SIG-M5 (cell line): ENCODE measurements at places on chromosomes 5 and 9.
A peak's percentile ranks its signal among the peaks of the same experiment; 100 is the strongest.

- no peak for DNase-seq
These were observed 92.9 kb upstream of the MAST4 start for GRCh38 chr5:66503203-66503789.

- no peak for DNase-seq
These were observed 84.1 kb downstream of the FEM1C start for GRCh38 chr5:115460472-115460871.

DNA sequence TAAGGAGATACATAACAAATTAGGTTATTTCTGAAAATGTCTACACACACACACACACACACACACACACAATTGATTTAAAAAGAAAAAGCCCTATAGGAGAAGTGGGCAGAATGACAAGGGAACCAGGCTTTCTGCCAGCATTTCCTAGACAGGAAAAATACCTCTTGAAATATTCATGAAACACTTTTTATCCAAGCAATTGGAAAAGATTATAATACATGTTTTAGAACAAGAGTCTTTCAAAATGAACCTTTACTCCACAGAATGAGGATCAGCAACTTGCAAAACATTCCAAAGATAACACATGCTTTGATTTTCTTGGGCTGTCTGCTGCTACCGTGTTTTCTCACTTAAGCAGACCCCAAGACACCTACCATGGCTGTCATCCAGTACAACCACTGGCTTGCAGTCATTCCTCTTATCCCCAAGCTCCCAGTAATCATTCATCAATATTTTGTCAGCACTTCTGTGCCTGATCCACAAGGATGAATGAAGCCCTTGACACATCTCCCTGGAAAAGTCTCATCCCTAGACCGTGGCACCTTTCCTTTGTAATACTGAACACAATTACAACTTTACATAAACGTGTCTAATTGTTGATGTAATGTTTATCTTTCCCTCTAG lies 717.1 kb upstream of the ZNF608 start:
- no peak for DNase-seq

DNA sequence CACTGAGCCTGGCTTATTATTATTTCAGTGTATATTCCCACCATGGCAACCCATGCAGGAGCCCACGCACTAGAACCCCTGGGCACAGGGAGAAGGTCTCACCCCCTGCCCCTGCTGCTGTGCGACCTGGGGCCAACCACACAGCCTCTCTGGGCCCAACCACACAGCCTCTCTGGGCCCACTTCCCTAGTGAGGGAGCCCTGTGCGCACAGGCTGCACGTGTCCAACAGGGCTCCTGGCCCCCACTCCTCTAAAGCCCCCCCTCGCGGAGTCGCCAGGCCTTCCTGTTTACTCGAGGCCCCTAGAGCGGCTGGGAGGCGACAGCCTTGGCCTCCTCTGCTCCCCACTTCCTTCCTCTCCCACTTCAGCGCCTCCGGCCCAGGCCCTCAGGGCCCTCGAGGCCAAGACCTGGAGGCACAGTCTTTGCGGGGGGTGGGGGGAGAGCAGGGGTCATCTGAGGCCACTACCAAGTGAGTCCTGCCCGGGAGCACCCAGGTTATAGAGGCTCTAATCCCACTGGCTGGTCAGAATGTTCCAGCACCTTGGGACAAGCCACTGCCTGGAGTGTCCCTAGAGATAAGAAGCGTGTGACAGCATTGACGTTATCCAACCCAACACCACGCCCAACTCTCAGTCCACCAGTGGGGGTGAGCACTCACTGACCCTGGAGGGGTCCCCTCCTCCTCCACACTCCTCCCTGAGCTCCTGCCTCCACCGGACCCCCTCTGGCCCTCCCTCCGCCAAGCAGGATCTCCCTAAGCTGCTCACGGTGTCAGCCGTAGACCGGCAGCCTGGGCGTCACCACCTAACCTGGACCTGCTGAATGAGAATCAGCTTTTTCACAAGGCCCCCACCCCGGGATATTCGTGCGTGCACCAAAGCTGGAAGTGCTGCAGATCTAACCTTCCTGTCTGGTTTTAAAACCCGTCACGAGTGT lies 7.9 kb upstream of the ENG start:
- no peak for DNase-seq

GRCh38 chr5:86546582-86546981 lies 71.2 kb upstream of the COX7C start:
- DNase-seq = no peak

- no peak for DNase-seq
These were observed 28.8 kb downstream of the GARNL3 start for GRCh38 chr9:127293328-127293727.

- no peak for DNase-seq
These were observed 170.3 kb downstream of the PDZD2 start for GRCh38 chr5:31809050-31809870.

DNA sequence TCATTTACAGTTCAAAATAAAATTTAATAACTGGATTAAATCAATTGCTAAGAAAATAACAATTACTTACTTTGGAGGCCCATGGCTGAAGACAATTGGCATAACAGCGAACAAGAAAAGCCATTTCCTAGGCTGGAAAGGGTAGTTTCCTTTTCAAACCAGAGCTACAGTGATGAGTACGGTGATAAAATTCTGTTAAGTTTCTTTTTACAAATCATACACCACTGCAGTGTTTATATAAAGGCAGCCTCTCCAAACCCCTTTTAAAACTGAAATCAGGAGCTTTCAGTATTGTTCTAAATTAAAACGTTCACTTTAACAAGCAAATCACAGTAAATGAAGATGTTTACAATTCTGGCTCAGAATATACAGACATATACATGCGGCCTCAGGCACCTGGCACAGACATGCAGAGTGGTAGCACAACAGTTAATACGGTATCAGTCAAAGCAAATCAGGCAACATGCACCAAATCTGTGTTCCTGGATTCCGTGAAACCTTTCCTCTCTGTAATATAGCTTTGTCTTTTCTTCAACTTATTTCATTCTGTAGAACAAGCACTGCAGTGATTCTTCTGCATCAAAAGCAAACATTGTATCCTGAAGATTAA lies 102.9 kb downstream of the RAPGEF6 start:
- no peak for DNase-seq

- no peak for DNase-seq
These were observed at the start of gene TPM2 for GRCh38 chr9:35689542-35690293. Gene TPM2 (minus strand): TSS chr9:35689925. CDS start chr9:35689817, 108 bp downstream.

DNA sequence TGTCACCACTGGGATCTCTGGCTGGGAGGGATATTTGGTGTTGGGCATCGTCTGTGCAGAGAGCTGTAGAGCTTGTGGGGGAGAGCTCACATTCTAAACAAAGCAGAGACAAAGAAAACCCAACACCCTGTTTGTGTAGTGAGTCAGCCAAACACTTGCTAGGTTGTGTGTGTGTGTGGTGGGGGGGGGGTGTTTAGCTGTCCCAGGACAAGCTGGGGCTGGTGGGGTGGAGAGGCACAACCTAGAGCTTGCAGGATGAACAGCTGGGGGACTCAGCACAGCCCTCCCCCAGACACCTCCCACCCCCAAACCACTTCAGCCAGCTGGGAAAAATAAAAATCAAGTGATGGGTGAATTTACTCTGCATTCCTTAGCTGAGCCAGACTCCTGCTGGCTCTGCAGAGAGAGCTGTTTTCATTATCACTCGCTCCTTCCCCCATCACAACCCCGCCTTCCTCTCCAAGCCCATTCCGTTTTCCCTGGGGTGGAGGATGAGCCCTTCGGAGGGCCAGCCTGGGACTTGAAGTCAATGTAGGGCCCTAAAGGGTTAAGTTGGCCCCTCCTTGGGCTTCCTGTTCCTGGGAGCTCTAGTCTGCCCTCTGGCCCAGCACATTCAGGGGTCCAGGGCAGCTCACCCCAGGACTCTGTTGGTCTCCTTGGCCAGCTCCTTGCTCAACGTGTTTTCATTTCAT lies 2.6 kb downstream of the OLFML2A start:
- DNase-seq = no peak

DNA sequence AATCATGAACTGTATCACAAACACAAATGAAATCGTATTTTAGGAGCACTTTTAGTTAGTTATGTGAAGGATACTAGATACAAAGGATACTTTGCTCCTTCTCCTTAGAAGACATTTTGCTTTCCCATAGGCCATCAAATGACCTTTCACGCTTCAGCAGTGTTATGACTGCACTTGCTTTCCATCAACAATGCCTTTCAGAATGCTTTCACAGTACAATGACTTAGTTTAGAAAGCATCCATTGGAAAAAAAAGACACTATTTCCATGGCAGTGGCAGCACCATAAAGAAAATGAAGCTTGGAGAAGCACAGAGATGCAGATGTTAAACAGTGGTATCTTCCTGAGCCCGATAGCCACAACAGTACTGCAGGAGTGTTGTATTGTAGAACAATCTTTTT lies 203.9 kb downstream of the PCSK1 start:
- DNase-seq = no peak

- DNase-seq = no peak
These were observed 15.9 kb upstream of the RPL26L1 start for GRCh38 chr5:172943283-172943841.

DNA sequence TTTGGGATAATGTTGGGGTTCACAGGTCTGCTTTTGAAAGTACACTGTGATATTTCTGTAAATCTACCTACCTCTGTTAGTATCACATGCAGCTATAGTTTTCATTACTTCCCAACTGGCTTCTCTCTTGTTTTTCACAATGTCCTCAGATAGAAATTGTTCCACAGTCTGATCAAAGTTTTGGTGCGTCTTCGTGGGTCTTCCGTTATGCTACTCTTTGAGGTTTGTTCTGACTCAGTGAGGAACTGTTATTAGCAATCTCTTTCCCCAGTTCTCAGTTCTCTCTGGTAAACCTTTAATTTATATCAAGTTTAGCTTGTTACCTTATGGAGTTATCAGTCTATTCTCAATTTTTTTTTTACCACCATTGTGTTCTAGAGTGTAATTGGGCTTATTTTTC lies 2061.2 kb upstream of the CDH9 start:
- DNase-seq = no peak

- no peak for DNase-seq
These were observed 324.4 kb upstream of the MPDZ start for GRCh38 chr9:13603921-13604320.

- no peak for DNase-seq
These were observed 152.7 kb upstream of the DAB2 start for GRCh38 chr5:39577529-39577928.

GRCh38 chr5:75964008-75964407 lies 119.2 kb upstream of the SV2C start:
- peak; percentile 11 for DNase-seq

DNA sequence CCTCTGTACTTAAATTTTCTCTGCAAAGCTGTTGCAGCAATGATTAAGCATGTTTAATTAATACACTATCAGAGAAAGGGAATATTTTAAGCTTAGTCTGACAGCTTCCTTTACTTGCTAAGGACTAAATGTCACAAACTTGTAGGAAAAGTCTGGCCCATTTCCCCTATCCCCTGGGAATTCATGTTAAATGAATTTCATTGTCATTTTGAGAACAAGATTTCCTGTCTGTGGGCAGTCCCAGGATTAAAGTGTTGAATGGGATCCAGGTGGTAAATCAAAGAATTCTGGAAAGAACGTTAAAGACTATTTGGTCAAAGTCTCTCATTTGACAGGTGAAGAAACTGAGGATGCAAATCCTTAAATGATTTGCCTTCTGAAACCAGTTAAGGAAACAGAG lies 214.8 kb downstream of the MPDZ start:
- DNase-seq = no peak

DNA sequence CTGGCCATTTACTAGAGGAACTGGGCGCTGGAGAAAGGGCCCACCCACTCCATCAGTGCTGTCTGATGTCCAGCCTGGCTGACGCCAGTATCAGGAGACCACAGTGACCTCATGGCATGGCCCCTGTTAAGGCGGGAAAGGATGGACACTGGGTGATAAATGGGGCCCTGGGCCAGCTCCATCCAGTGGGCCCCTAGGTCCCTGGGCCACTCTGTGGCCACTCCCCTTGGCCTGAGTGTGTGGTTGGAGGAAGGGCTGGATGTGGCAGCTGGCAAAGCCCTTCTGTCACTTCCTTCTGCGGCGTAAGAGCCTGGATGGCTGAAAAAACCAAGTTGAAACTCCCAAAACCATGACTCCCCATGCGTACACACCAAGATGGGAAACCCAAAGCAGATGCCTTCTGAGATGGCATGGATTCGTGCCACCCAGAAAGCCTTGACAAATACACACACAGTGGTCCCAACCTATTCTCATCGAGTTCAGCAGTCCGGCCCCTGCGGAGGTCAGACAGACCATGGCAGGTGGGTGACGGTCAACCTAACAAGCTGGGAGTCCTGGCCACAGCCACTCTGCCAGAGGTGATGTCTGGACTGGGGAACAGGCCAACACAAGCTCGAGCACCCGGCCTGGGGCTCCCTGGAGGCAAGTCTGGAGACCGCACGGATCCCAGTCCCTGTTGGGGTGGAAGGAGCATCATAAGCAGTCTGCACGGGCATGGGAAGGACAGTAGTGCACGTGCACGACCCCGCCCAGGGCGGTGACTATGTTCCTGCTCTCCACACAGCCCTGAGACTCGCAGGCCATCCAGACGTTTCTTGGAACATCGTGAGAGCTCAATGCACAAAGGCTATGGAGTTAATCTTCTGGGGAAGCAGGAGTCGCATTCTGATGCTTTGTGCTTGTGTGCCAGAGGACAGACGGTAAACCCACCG lies 45.2 kb upstream of the NOTCH1 start:
- no peak for DNase-seq

DNA sequence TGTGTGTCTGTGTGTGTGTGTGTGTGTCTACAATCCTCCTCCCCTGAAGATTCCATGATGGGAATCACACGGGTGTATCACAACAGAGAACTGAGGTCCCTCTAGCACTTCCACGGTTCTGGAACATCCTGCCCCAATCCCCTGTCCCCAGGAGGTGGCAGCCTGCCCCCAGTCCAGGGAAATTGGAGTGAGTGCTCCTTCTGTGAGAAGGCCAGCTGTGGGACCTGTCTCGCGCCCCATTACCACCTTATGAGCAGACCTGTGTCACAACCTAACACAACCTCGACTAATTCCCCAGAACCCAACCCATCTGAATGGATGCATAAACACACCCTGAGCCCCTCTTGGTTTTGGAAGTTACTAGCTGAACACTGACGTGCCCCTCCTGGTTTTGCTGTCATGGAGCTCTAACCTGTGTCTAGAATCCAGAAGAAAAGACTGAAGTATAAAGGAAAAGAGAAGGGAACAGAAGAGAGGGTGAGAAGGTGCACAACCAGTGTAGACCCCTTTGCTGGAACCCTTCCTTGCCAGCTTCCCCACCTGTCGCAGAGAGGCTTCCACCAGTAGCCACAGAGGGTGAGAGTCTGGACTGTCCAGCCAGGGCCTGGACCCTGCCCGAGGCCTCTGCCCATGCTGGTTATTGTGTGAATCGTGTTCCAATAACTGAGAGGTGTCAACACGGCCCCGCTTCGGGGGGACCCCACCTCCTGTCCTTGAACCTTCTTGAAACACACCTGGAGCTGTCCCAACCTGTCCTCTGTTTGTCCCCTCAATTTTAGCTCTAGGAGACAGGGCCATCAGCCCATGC lies 3.4 kb downstream of the BTNL9 start:
- no peak for DNase-seq

- no peak for DNase-seq
These were observed 59.2 kb downstream of the PRLR start for GRCh38 chr5:35171078-35171477.
